SHP77 treated with DMSO at 0.1 percent for 48 hours (cell line): ENCODE measurements at places on chromosomes 12 and 14.

GRCh38 chr14:63478010-63478409 lies 65.2 kb downstream of the PPP2R5E start:
- DNase-seq, result no peak

GRCh38 chr12:6541371-6542165 lies 7.3 kb downstream of the GAPDH start:
- no peak for DNase-seq

- DNase-seq, result no peak
These were observed 6.2 kb downstream of the CHURC1 start for GRCh38 chr14:64920465-64920864.

DNA sequence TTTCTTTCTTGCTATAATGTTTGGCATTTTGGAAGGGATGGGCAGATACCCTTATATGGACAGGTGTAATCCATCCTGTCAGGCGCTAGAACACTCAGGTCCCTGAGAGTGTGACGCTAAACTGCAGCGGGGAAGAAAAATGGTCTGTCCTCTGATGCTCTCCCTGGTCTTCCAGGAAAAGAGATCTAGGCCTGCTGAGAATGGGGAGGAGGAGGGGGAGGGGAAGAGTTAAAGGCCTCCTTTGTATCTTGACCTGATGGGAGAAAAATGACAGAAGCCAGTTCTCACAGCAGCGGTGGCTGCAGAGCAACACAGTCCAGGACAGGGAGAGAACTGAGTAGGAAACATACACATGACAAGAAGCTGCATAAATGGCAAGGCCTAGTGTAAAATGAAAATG lies 61.1 kb downstream of the RPS6KA5 start:
- DNase-seq, result no peak

GRCh38 chr12:2323532-2324255 lies 270.9 kb downstream of the CACNA1C start:
- DNase-seq, result peak; percentile 34

DNA sequence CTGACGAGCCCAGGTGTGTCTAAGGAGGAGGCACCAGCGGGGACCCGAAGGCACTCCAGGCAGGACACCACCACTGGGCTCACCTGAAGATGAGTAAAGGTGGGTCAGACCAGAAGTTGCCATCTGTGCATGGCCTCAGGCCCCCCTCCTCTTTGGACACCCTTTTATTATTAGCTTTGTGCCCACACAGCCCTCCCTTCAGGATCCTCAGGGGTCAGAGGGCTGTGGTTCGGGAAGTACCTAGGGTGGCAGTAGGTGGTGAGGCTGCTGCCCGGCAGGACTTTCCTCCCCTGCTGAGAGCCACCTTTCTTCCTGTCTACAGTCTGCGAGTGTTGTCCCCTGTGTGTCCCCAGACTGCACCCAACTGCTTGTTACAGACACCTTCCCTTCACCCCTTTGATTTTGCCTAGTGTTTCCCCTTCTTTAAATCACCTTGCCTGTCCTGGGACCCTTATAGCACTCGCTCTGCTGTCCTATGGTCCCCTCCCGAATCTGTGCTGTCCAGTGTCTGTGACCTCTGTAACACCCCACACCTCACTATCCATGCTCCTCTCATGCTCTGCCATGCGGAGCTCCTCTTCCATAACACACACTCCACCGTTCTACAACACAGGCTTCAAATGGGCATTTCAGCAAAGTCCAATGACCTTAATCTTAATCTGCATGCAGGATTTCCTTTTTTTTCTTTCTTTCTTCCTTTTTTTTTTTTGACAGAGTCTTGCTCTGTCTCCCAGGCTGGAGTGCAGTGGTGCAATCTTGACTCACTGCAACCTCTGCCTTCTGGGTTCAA lies 25.7 kb downstream of the SOAT2 start:
- no peak for DNase-seq

DNA sequence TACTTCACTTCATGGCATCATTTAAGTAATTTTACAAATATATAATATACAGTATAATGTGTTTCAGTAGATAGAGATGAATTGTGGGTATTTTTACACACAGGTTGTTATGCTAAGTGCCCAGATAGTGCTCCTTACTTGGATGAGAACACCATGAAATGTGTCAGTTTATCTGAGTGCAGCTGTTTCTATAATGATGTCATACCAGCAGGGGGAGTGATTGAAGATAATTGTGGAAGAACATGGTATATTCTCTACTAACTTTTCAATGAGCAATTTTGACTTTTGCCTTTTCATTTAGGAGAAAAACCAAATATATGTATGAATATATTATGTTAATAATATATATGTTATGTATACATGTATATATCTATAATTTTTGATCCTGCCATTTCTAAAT lies 221.6 kb downstream of the LRRK2 start:
- no peak for DNase-seq

- DNase-seq, result peak; percentile 49
These were observed 15.2 kb upstream of the RNASE12 start for GRCh38 chr14:20606190-20606901.

- DNase-seq, result no peak
These were observed 25.4 kb downstream of the SLC35E3 start for GRCh38 chr12:68771223-68771925.

DNA sequence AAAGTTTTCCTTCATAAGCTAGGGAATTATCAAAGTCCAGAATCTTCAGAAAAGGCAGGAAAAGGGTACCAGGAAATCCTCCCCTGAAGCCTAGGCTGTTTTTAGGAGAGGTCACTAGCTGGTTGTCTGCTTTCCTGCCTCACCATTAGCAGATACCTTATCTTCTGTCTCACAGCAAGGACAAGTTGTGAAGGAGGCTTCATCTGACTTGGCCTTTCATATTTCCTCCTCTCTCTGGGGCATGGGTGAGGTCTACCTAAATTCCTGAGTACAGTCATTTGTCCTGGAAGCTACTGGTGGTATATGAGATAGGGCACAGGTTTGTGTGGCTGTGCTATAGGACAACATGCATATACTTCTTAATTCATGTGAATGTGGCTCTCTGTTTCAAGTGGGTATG lies 2.3 kb downstream of the FOXJ2 start:
- DNase-seq, result no peak

DNA sequence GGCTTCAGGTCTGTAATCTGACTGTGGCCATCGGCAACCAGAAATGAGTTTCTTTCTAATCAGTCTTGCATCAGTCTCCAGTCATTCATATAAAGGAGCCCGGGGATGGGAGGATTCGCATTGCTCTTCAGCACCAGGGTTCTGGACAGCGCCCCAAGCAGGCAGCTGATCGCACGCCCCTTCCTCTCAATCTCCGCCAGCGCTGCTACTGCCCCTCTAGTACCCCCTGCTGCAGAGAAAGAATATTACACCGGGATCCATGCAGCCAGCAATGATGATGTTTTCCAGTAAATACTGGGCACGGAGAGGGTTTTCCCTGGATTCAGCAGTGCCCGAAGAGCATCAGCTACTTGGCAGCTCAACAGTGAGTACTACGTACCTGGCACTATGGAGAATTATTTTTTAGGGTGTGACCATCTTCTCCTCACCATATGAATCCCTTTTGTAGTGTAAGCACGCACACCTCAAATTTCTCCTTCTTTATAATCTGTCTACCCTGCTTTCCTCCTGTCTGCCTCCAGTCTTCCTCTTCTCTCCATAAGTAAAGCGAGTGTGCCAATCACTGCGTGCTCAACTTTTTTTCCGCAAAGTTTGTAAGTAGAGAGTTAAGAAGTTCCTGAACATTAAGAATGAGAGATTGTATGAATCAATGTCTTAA lies at the start of gene TPH2:
TSS of gene TPH2 (plus strand) at position 118 of the 658 bp plus-strand sequence. CDS start at position 260, 142 bp downstream.
- peak; percentile 96 for DNase-seq

GRCh38 chr12:116336542-116337065 lies 59.1 kb upstream of the MED13L start:
- DNase-seq, result no peak

GRCh38 chr12:67546746-67547145 lies 101.8 kb upstream of the DYRK2 start:
- DNase-seq, result no peak

- DNase-seq, result no peak
These were observed 76.1 kb downstream of the CNTN1 start for GRCh38 chr12:40768125-40768864.

- no peak for DNase-seq
These were observed 51.6 kb upstream of the C14orf180 start for GRCh38 chr14:104527857-104528459.

- no peak for DNase-seq
These were observed 29.5 kb downstream of the MYO1H start for GRCh38 chr12:109377139-109377685.

DNA sequence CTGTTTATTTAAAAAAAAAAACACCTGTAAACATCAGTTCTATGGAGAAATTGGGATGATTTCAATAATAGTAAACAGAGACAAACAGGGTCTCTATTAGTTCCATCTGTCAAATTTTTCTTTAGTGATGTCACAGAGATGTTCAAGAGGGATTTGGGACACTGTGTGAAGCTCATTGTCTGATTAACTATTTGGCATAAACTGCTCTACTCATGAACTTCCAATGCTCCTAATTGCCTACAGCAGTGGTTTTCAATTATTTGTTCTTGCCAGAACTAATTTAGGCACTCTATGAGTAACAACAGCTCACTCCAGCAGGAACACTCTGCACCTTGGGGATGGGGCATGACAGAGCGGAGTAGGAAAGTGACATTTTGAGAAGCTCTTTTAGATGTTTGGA lies 250.1 kb upstream of the PRKD1 start:
- DNase-seq, result no peak

GRCh38 chr14:102028733-102029132 lies 58.1 kb downstream of the HSP90AA1 start:
- no peak for DNase-seq

GRCh38 chr12:31950088-31950487 lies 9.1 kb upstream of the RESF1 start:
- no peak for DNase-seq

- DNase-seq, result no peak
These were observed 2.3 kb upstream of the PLEKHA5 start for GRCh38 chr12:19127270-19127669.

GRCh38 chr12:25816637-25817036 lies 141.8 kb upstream of the RASSF8 start:
- no peak for DNase-seq

DNA sequence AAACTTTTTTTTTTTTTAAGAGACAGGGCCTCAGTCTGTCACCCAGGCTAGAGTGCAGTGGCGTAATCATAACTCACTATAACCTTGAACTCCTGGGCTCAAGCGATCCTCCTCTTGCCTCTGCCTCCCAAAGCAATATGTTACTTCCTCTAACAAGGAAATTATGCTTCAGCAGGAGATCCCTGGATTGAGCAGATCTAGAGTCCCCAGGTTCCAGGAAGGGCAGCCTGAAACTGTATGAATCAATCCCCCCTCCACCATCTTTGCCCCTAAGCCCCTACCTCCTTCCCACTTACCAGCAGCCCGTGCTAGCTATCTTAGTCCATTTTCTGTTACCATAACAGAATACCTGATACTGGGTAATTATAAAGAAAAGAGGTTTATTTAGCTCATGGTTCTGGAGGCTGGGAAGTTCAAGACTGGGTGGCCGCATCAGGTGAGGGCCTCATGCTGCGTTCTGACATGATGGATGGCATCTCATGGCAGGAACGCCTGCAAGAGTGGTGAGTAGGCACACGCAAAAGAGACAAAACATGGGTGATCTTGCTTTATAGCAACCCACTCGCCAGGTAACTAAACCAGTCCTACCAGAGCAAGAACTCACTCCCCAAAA lies 5.0 kb downstream of the TAMALIN start:
- DNase-seq, result no peak

- DNase-seq, result no peak
These were observed 1.7 kb upstream of the EIF4B start for GRCh38 chr12:53004582-53004981.

DNA sequence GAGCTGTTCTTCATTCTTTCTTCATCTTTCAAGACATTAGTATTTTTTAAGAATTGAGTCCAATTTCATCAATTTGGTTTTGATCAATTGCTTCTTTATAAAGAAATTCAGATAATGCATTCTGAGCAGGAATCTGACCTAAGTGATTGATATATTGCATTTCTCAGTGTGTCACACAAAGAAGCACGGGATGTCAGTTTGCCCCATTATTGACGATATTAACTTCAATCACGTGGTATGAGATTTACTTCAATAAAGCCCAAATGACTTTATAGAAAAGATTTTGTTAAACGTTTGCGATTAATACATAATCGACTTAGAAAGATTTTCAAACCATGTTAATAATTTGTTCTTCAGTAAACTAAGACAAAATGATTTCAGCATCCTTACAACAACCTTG lies 1254.2 kb downstream of the FSCB start:
- DNase-seq, result no peak

DNA sequence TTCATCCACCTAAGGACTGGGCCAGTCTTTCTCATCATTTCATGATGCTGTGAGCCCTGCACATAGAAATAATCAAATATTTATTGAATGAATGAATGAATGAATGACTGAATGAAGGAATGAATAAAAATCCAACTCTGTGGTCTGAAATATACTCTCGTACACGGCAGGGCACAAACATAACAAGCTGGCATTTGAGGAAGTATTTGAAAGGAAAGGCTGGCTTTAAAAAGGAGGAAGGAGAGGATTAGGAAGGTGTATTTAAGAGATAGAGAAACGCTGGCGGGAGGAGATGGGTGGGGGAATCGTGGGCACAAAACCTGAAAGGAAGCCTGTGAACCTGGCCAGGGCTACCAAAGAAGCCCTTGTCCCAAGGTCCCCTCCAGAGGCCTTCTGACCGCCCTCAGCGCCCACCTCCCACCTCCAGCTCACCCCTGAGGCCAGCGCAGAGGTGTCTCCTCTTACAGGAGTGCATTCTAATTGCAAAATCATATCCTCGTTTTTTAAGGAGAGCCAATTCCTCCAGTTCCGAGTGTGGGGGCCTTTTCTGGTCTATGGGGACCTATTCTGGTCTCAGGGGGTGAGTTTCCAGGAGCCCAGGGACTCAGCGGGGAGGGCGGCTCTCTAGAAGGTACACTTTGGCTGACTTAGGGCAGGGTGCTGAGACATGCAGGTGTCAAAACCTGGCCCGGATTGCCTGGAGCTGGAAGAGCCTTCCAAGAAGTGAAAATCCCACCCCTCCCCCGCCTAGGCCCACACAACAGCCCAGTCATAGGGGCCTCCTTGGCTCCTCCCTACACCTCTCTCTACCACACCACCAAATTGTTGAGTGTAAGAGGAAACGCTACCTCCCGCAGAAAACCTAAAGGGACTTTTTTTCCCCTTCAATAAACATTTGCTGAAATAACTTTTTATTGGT lies 8.7 kb upstream of the JDP2 start:
- DNase-seq, result no peak
